ENCODE measurements at places on chromosomes 2 and 18. TPM values are rescaled to one million over a fixed set of nuclear protein-coding genes. Genes with fewer than 3 reads are reported as not detected.

DNA sequence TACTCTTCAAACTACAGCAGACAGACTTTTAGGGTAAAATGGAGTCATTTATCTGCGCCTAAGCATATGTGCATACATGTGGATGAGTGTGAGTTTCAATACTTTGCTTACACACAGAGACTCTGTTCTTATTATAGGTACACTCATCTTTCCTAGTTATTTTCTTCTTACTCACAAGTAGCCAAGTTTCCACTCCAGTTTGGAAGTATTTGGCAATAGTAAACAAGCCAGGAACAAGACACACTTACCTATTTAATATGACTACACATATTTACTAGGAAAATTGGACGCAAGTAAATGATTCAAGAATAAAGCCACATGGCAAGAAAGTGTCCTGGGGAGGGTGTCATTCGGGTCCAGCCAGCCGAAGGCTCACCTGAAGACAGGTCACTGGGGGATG is 414.3 kb downstream of the FBXO15 start:
- no peaks in the 10 kb centered on the region for H3K36me3 ChIP-seq
- H3K4me1 ChIP-seq: no peaks in the 10 kb centered on the region
- H3K27ac ChIP-seq: no peak overlapping the region
- H3K4me3 ChIP-seq: no peak overlapping the region

DNA sequence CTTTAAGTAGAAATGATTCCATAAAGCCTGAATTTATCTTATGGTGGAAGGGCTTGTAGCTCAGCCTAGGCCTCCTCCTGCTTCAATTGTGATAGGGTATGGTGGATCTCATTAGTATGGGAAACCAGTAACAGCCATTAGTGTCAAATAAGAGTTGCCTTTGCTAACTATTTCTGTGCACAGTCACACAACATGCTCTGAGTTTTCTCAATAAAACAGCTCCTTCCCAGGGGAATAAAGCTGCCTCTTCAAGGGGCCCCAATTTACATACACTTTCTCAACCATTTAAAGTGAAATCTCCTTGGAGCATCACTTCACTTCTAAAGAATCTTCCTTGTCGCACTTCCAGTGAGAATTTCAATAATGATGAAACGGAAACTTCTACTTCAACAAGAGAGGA is 53.4 kb downstream of the KLF7 start:
- peaks cover 31% of the 10 kb centered on the region for H3K36me3 ChIP-seq
- no peak for DNase-seq

GRCh38 chr18:39806525-39806924 is 2148.5 kb upstream of the PIK3C3 start:
- H3K4me3 ChIP-seq: no peak overlapping the region
- no peaks in the 10 kb centered on the region for H3K4me1 ChIP-seq
- DNase-seq: peak; percentile 22
- no peaks in the 10 kb centered on the region for H3K36me3 ChIP-seq
- no peaks in the 10 kb centered on the region for H3K27me3 ChIP-seq
- no peak overlapping the region for H3K27ac ChIP-seq

- no peaks in the 10 kb centered on the region for H3K36me3 ChIP-seq
- no peak overlapping the region for H3K27ac ChIP-seq
- DNase-seq: no peak
- H3K4me1 ChIP-seq: no peaks in the 10 kb centered on the region
Observed at GRCh38 chr2:239064891-239065290, 217.0 kb downstream of the TWIST2 start.

GRCh38 chr2:2742726-2743125 is 411.7 kb upstream of the MYT1L start:
- no peaks in the 10 kb centered on the region for H3K4me1 ChIP-seq
- DNase-seq: peak; percentile 6
- H3K27ac ChIP-seq: no peak overlapping the region

The TBR1 gene
- total RNA-seq: not detected

All from astrocyte (in vitro differentiated cells and primary cell).